ENCODE measurements at places on chromosomes 12 and 14.
A peak's percentile ranks its signal among the peaks of the same experiment; 100 is the strongest.

- no peak for DNase-seq
Measured at GRCh38 chr14:33029511-33029910, 90.8 kb downstream of the NPAS3 start.

GRCh38 chr12:3101309-3102024, 24.3 kb downstream of the TSPAN9 start:
- no peak for DNase-seq

DNA sequence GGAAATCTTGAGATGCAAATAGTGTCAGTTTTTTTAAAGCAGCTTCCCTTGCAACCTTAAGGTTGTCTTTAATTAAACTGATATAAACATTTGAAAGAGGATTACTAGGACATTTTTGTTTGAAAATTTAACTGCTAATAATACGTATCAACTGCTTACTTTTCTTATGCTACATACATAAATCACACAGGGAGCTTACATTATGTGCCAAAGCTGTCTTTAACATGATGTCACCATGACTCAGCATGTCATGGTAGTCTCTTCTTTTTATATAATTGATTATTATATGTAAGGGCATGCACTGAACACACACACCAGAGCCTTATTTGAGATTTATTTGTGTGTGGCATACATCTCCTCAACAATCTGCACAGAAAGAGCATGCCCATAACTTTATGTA, 63.0 kb upstream of the PTHLH start:
- no peak for DNase-seq

GRCh38 chr12:95124106-95124505, 50.7 kb upstream of the NR2C1 start:
- no peak for DNase-seq

- peak; percentile 83 for DNase-seq
Measured at GRCh38 chr14:91870001-91870400, 2.7 kb upstream of the TC2N start.

- no peak for DNase-seq
Measured at GRCh38 chr12:89262855-89263552, 89.3 kb downstream of the DUSP6 start.

- DNase-seq: no peak
Measured at GRCh38 chr14:22837114-22837749, 847 bp downstream of the MMP14 start.

DNA sequence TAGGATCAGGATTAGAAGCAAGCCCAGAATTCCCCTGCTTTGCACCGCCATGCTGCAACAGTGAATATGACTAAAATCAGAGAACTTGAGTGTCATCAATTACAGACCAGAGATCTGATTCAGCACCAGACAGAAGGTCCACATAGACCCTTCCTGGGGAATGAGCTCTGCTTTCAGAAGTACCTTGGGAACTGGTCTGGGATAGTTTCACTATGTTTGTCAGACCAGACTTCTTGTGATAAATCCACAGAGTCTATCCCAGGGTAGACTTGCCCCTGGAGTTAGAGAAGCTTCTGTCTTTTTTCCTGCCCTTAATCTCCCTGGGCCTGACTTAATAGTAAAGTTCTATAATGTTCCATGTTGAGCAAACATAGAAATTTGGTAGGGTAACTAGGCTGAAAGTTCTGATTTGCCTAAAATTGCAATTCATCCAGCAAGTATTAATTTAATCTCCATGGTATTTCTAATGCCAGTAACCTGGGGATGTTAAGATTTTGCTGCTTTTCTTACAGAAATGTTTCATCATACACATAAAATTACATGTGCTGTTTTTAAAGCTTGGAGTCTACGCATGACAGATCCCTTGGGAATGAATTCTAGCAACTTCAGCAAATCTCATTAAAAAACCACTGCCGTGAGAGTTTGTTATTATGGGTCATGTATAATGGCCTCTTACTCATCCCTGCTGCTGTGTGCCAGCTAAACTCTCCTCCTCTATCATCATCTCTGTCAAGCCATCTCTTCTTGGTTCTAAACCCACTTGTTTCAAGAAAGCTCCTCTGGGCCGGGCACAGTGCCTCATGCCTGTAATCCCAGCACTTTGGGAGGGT, 61.3 kb upstream of the METAP2 start:
- DNase-seq: no peak

DNA sequence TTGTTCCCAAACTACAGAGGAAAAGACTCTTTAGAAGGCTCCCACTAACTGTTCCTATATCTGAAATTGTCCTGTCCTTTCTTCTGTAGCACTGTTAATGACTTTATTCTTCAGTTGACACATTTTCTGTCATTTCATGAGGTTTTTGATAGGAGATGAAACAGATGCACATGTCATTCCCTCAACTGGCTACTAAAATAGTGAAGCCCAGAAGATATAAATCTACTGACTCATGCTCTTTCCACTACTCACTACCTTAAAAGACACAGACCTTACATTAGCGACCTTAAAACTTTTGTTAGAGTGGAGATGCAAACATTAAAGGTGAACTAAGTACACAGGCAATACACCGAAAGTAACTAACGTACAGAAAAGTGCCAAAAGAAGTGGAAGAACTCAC, 59.5 kb upstream of the ANKS1B start:
- no peak for DNase-seq

DNA sequence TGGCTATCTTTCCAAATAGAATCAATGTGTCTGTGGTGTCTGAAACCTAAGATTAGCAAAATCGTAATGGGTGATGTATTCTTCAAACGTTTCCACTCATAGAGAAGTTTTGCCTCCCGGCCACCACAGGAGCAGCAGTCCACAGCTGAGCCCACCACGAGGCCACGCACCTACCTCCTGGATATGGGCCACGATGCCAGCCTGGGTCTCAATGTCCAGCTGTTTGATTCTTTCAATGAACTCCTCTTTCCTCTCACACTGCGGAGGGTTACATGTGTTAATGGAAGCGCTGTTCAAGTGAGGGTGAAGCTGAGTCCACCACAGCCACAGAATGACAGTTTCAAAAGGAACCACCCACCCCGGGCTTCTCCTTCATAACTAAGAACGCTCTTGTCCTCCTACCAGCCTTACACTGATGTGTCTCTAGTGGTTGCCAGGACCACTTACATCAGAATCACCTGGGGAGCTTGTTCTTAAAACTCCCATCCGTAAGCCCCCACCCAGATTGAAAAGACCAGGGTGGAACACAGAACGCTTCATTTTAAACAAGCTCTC, 75.3 kb downstream of the CCDC88C start:
- DNase-seq: no peak

GRCh38 chr14:62097072-62097471, 334.9 kb downstream of the SNAPC1 start:
- DNase-seq: no peak

DNA sequence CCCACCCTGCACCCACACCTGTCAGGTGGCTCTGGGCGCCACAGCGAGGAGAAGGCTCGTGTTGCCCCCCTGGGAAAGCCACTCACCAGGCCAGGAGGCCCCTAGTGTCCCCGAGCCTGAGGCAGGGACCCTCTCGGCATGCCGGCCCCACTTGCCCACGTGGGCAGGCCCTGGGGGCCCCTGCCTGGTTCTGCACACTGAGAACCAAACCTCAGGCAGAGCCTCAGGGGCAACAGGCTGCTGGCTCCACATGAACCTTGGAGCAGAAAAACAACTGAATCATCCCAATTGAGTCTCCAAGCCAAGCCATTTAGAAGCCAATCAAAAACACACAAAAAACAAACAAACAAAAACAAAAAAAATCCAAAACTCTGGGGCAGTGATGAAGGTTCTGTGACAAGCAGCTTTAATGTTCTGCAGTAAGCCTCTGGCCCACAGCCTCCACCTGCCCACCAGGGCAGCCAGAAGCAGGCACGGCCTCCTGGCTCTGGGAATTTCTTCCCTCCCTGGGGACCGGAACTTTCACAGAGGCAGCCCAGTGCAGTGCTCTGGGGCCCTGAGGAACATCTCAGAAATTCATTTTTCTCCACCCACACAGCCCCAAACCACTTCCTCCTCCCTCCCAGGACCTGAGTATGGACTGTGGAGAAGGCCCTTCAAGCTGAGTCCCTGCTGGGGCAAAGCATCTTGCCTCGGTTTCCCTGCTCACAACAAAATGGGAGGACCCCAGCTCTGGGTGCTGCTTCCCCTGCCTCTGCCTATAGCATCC, 90.2 kb downstream of the CHGA start:
- DNase-seq: no peak
